Mesothelial cell of epicardium (in vitro differentiated cells): ENCODE measurements at places on chromosomes 3 and 15. TPM values are rescaled to one million over a fixed set of nuclear protein-coding genes. Genes with fewer than 3 reads are reported as not detected.

DAZL gene
- not detected in 3 replicates for total RNA-seq

TICRR gene
- 9.1 to 10.2 TPM (median 9.9 TPM) in 3 replicates for total RNA-seq

PPP2R3A gene
- 18.7 to 19.8 TPM (median 18.9 TPM) in 3 replicates for total RNA-seq

RASL12 gene
- 11.7 to 14.0 TPM (median 12.0 TPM) in 3 replicates for total RNA-seq

SLC2A2 gene
- total RNA-seq, result not detected in 3 replicates

LIPC gene
- not detected in 3 replicates for total RNA-seq

CHRNA7 gene
- total RNA-seq, result 2.2 to 3.0 TPM (median 2.9 TPM) in 3 replicates

CCR8 gene
- total RNA-seq, result not detected in 3 replicates

ST3GAL6 gene
- total RNA-seq, result 9.0 to 14.1 TPM (median 11.1 TPM) in 3 replicates

PPM1L gene
- total RNA-seq, result 10.6 to 12.1 TPM (median 10.8 TPM) in 3 replicates

TRMT10C gene
- 26.1 to 29.2 TPM (median 26.3 TPM) in 3 replicates for total RNA-seq

LDHAL6B gene
- total RNA-seq, result not detected in 3 replicates

LARP6 gene
- 24.8 to 27.3 TPM (median 24.9 TPM) in 3 replicates for total RNA-seq

UNC13C gene
- 2.7 to 2.8 TPM (median 2.7 TPM) in 3 replicates for total RNA-seq
